Putamen (tissue), 1 donor: ENCODE measurements at places on chromosomes 16 and 17.

- no peak for DNase-seq
Measured at GRCh38 chr17:5785867-5786509, 201.7 kb upstream of the NLRP1 start.

- no peak for DNase-seq
Measured at GRCh38 chr17:77708936-77709335, 249.6 kb upstream of the TNRC6C start.

GRCh38 chr17:40637931-40638330 is 9.7 kb downstream of the SMARCE1 start:
- DNase-seq, result no peak

- peak; percentile 39 for DNase-seq
Measured at GRCh38 chr17:57810721-57811637, 38.9 kb downstream of the MRPS23 start.

GRCh38 chr17:78882540-78883088 is 20.4 kb downstream of the CEP295NL start:
- no peak for DNase-seq

DNA sequence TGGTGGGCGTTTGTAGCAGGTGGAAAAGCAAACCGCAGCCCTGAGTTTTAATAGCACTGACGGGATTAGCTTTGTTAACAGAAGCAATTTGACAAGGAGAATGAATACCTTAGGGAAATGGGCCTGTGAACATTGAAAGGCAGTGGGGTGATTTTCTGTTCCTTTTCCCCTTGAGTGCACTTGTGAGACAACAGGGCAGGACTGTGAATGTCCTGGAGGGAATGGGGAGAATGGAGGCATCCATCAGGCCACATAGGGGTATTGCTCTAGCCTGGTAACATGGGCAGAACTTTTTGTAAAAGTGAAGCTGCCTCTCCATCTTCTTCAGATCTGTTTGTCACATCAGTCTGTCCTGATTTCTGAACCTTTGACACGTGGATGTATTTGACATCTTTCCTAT is 26.2 kb downstream of the USP43 start:
- no peak for DNase-seq

DNA sequence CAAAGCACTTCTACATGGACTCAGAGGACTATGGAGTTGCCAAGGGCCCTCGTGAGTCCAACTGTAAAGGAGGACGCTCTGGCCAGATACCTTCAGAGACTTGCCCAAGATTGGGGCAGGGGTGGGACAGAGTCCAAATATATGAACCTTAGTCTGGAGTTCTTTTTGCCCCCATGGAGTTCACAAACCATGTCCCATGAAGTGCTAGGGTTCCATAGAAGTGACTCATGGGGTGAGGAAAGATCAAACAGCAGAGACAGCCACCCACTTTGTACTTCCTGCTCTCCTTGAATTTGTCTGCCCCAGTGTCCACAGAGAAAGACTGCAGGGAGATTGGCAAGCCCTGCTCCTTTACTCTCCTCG is 29.0 kb downstream of the SRL start:
- DNase-seq, result no peak

DNA sequence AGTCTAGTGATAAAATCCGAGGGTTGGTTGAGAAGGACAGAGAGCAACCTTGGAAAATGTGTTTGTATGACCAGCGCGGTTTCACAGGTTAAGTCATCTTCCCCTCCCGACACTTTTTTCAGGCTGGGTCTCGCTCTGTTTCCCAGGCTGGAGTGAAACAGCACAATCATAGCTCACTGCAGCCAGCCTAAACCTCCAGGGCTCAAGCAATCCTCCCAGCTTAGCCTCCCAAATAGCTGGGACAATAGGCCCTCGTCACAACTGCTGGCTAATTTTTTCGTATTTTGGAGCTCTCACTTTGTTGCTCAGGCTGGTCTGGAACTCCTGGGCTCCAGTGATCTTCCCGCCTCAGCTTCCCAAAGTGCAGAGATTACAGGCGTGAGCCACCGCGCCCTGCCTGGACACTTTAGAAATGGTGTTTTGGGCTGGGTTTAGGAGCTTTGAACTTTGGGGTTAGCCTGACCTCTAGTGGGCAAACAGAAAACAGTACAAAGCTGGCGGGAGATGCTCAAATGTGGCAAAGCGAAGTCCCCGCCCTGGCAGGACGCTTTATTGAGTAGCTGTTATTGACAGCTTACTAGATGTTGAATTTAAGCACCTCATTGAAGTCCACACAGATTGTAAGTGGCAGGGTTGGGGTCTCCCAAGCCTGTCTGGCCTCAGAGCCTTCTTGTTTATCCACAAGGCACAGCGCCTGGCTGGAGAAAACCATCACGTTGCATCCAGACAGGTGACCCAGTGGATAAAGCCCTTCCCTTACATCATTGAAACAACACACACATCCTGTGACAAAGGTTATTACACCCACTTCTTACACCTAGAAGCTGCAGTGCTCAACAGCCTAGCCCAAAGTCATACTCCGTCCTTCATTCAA is 34.7 kb upstream of the RBBP6 start:
- DNase-seq, result peak; percentile 52

DNA sequence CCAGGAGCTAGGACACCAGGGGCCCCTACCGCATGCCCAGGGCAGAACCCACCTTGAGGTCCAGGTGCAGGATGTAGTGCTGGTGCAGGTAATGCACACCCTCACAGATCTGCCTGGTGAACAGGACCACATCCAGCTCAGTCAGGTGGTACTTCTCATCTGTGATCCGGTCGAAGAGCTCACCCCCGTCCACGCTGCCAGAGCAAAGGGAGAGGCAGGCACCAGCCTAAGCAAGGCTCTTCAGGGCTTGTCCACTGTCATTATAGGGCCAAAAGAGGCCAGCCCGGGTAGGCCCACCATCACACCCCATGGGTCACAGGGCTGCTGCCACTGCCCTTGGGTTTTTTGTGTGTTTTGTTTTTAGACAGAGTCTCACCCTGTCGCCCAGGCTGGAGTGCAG is 21.0 kb downstream of the MYLK3 start:
- no peak for DNase-seq

- DNase-seq, result no peak
Measured at GRCh38 chr17:82215972-82216300, 3.3 kb upstream of the CCDC57 start.

- DNase-seq, result no peak
Measured at GRCh38 chr17:13102477-13102876, 84.7 kb upstream of the ELAC2 start.

- no peak for DNase-seq
Measured at GRCh38 chr17:47099451-47099986, 89.6 kb downstream of the CDC27 start.

- DNase-seq, result no peak
Measured at GRCh38 chr16:51228097-51228659, 77.1 kb upstream of the SALL1 start.

GRCh38 chr17:29749045-29749825 is 126.5 kb upstream of the CORO6 start:
- DNase-seq, result no peak

DNA sequence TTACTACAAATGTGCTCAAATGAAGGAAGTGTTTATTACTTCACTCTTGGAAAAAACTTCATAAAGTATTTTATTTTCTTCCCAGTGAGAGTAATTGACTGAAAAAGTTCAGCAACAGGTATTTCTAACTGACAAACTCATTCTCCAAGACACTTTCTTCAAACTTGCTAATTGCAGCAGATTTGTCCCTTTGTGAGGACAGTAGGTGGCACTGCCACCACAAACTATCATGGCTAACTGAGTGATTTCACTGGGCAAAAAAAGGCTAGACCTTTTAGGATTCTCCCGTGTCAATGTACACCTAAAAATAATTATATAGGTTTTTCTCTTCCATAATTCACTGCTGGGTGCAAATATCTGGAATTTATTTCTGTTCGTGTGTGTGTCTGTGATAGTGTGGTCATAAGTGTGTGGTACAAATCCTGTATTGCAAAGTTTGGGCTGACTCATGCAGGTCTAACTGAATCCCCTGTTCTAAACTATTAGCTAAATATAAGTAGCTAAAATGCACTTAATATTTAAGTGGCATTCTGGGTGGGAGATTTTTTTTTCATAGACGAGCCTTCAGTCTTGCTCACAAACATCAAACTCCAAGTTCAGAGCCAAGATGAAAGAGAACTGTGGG is 3.9 kb downstream of the HS3ST3A1 start:
- peak; percentile 1 for DNase-seq

DNA sequence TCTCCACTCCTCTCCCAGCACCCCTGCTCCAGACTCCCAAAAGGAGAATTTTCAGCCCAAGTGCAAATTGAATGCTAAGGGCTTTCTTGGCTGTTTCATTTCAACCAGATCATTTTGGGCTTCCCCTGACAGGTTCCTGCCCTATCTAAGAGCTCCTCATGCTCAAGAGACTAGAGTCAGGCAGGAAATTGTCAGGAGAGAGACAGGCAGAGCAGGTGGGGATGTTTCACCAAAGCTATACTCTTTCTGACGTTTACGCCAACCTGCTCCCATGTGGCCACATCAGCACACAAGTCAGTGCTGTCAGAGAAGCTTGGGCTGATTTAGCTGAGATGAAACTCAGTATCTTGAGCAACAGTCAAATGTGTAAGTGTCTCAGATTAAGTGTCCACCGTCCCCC is 31.4 kb downstream of the HIC1 start:
- DNase-seq, result no peak

DNA sequence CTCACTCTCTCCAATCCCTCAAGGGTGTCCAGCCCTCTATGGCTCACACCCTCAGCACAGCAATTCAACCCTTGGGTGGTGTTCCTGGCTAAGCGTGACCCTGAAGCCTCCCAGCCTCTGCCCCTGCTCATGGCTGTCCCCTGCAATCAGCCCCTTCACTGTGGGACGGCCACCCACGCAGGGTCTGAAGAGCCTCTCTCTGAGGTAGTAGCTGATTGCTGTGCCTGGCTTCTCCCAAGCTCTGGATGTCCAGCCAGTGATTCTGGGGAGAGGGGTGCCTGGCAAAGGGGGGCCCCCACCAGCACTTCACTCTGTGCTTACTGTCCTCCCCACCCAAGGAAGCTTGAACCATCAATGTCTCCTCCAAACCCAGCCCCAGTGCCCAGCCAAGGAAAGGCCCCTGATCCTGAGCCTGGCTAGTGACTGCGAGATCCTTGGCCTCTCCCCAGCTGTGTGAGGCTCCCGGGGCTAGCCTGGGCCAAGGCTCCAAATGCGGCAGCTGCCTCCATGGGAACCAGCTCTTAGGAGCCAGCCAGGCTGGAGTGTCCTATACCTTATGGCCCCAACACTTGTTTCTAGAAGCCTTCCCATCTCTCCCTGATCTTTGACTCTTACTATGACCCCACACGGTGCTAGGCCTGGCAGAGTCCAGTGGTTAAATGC is 9.9 kb downstream of the MTSS2 start:
- no peak for DNase-seq

DNA sequence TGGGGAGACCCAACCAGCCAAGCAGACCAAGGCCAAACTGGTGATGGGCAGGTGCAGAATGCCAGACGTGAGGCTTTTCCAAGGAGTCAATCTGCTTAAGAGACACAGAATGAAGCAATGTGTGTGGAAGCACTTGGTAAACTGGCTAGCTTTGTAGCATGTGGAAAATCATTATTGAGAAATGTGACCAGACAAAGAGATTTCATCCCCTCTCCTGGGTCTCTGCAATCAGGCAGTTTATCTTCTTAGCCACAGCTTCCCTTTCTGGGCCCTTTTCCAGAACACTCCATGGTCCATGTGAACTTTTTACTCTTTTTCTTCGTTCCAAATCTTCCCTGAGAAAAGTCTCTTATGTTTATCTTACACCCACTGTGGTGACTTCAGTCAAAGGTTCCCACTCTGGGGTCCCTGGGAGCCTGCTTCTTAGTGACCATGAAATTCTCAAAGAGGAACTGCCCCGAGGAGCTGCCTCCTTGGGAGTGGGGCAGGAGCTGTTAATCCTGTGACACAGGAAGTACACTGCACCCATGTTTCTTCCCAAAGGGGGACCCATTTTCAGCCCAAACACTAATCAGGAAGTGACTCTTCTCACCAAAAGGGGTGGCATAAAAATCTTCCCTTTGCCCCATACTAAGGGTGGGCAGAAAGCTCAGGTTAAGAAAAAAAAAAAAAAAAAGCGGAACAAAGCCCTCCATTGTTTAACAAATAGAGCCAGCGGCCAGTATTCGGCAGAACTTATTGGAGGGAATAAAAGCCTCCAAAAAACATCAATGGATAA is 346.2 kb upstream of the ASIC2 start:
- no peak for DNase-seq

DNA sequence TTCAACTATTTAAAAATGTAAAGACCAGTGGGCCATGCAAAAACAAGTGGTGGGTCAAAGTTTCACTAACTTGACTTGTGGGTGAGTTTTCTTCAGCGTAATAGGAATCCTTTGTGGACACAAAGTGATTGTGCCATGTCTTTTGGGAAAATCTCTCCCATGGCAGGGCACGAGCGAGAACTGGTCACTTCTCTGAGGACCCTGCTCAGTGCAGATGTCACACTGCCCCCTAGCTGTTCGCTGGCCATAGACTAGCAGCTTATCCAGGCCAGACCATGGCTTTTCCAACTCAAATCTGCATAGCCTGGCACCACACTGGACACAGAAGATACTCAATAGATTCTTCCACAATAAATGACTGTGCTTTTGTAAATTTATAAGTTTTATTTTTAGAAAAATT is 306.0 kb upstream of the CCL2 start:
- no peak for DNase-seq

- DNase-seq, result no peak
Measured at GRCh38 chr17:74946641-74947040, 10.9 kb downstream of the OTOP3 start.

- no peak for DNase-seq
Measured at GRCh38 chr16:13997933-13998332, 73.2 kb upstream of the MRTFB start.

GRCh38 chr16:56998861-56999260 is 9.5 kb downstream of the NLRC5 start:
- no peak for DNase-seq

DNA sequence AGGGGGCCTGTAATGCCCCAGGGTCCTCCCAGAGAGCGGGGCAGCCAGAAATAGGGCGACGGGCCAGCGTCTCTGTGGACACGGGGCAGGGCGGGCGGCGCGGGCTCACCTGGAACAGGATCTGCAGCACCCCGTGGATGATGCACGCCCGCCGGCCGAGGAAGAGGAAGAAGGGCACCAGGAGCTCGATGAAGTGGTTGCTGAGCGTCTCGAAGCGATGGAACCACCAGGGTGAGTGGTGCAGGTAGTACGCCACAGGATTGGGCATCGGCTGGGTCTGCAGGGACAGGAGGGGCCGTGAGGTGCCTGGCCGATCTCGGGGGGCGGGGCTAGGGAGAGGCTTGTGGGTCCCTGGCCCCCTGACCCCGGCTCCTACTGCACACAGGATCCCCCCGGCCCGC is 78.9 kb upstream of the GNG13 start:
- no peak for DNase-seq

- no peak for DNase-seq
Measured at GRCh38 chr17:49187301-49187700, 23.1 kb downstream of the GNGT2 start.
